ENCODE measurements at places on chromosomes 16 and 17.

DNA sequence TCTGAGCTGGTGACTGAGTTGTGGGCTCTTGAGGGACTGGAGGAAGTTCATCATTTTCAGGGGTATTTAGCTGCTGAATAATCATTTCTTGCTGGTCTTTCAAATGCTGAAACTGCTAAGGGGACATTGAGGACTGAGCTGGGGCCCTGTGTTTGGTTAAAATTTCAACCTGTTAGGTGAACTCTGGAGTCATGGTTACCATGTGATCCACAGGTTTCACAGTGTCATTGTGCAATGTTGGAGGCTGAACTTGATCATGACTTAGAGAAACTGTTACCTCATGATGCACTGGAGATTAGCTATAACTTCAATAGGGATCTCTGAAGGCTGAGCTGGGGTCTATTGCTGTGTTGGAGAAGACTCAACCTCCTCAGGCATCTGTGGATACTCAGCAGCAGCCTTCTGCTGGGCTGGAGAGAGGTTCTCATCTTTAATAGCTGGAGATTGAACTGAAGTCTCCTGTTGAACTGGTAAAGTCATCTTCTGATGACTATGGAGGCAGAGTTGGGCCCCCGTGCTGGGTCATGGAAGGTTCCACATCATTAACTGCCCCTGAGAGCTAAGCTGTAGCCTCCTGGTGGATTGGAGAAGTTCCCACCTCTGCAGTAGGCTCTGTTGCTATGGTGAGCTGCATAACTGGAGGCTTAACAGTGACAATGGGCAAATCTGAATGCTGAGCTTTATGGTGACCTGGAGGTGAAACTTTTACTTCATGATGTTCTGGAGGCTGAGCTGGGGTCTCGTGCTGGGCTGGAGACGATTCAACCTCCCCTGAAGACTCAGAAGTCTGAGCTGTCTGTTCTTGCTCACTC is 15.2 kb downstream of the RDM1 start:
- DNase-seq = no peak

- peak; percentile 66 for DNase-seq
These were observed 14.7 kb upstream of the KLHL36 start for GRCh38 chr16:84633622-84634021.

DNA sequence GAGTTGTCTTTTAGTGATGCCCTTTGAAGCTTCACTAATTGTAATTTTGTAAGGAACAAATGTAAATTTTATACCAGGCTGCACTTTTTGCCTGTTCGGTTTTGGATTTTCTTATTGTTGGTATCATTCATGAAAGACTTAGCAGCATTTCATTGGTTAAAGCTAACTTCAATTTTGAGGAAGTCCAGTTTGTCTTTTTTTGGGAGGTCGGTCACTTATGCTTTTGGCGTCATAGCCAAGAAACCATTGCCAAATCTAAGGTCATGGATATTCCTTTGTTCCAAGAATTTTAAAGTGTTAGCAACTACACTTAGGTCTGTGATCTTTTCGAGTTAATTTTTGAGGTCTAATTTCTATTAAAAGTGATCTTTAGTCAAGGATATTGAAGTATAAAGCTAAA is 77.1 kb downstream of the PRKCA start:
- DNase-seq = no peak

GRCh38 chr16:29812754-29813643 is 1.0 kb downstream of the PRRT2 start:
- DNase-seq = peak; percentile 74

GRCh38 chr17:39759204-39759603 is 21.5 kb downstream of the GRB7 start:
- DNase-seq = no peak

GRCh38 chr17:51164911-51165679 is 1.1 kb upstream of the NME2 start:
- no peak for DNase-seq

- peak; percentile 42 for DNase-seq
These were observed 684 bp downstream of the SLX4 start for GRCh38 chr16:3610698-3611145.

- DNase-seq = no peak
These were observed 7.7 kb upstream of the ZG16 start for GRCh38 chr16:29770250-29770929.

DNA sequence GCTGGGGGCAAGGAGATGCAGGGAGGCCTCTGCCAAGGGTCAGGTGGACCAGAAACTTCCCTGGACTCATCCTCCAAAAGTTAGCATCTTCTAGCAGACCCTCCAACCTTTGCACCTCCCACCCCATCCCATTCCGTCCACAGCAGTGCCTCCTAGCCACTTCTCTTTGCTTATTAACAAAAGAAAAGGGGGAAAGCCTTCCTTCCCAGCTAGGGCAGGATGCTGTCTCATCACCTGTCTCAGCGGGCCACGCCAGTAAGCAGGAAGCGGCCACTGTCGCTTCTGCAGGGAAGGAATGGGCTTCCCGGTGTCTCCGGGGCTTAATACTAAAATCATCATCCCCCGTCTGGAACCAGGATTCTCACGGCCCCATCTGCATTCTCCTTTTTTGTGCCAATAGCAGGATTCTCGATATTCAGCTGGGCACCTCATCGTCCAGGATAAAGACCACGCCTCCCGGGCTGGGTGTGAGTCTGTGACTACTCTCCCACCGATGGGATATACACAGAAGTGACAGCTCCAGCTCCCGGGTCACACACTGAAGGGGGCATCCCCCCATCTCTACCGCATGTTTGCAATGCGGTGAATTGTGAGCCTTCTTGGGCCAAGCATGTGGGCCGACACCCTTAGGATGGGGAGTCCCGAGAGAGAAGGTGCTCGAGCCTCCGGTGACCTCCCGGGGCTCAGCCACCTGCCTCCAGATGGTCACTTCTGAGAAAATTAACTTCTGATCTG is 15.5 kb upstream of the RBFOX3 start:
- no peak for DNase-seq

DNA sequence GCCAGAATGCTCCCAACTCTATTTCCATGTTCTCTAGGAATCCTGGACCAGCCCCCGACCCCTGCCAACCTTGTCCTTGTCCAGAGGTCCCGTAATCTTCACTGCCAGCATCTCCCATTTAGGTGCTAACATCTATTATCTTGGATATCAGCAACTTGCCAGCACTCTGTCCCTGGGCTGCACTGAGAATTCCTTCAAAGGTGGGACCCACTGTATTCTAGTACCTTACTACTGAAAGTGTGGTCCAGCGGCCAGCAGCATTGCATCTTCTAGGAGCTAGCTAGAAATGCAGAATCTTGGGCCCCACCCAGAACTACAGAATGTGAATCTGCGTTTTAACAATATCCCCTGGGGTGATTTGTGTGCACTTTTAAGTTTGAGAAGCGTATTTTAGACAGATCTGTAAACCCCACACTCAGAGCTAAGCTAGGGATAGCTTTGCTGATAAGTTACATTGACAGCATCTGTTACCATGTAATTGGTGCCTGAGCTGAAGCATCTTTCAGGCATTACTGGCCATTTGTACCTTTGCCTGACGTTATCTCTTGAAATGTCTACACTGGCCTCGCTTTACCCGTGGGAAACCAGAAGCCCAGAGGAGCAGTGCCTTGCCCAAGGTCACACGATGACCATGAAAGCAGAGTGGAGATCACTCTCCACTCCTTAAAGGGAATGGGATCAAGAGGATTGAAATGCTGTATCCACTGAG is 8.3 kb downstream of the ABAT start:
- DNase-seq = no peak

- no peak for DNase-seq
These were observed 360.3 kb upstream of the ASIC2 start for GRCh38 chr17:33653399-33653788.

GRCh38 chr16:87160234-87160636 is 157.0 kb downstream of the C16orf95 start:
- peak; percentile 30 for DNase-seq

DNA sequence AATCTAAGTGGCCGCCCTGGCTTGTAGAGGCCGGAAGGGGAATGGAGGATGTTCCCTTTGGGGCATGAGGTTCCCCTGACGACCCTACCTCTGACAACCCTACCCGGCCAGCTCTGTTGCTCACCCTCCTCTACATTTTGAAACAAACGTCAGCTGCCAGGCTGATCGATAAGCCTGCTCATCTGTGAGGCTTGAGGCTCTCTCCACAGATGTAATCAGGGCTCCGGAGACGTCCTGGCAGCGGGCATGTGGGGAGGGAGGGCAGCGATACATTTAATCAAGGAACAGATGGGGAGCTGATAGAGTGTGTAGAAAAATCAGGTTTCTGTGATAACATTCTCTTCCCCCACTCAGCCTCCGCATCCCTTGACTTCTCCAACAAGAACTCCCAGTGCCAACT is 212.3 kb upstream of the SDK2 start:
- DNase-seq = no peak

- no peak for DNase-seq
These were observed 7.2 kb downstream of the CA7 start for GRCh38 chr16:66851166-66851964.

GRCh38 chr16:81442916-81443687 is 1.5 kb upstream of the CMIP start:
- no peak for DNase-seq

DNA sequence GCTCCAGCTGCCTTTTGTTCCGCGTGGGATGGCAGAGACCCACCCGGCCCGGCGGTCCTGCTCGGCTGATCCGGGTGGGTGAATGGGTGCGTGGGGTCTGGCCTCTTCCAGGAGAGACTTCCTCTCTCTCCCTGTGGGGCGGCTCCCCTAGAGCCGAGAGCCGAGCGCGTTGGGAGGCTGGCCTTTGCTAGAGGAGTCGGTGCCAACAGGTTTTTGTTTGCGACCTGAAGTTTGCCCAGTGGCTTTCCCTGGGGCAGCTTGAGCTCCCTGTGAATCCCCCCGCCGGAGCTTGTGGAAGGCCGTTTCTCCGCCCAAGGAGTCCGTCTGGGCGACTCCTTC is 970 bp downstream of the EPN2 start:
- peak; percentile 51 for DNase-seq
